ENCODE measurements at places on chromosomes 4 and X. TPM values are rescaled to one million over a fixed set of nuclear protein-coding genes. Genes with fewer than 3 reads are reported as not detected.

- peak overlapping the region; percentile 100 for H3K4me3 ChIP-seq
- no peaks in the 10 kb centered on the region for H3K27me3 ChIP-seq
- H3K27ac ChIP-seq, result peak overlapping the region; percentile 94
These were observed 646 bp downstream of the TIGD4 start for GRCh38 chr4:152778656-152779512.

Gene TRIM75
- total RNA-seq, result not detected

DNA sequence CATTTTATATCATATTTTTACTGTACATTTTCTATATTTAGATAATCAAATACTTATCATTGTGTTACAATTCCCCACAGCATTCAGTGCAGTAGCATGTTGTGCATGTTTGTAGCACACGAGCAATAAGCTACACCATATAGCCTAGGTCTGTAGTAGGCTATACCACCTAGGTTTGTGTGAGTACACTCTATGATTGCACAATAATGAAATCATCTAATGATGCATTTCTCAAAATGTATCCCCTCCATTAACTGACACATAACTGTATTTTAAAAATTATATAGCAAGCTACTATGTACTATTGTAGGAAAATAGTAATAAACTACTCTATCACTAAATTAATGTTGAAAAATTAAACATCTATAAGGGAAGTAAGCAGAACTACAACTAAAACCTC is 518.4 kb upstream of the PABPC4L start:
- H3K4me1 ChIP-seq, result no peaks in the 10 kb centered on the region
- H3K4me3 ChIP-seq, result no peak overlapping the region
- H3K27me3 ChIP-seq, result no peaks in the 10 kb centered on the region
- DNase-seq, result no peak
- no peaks in the 10 kb centered on the region for H3K36me3 ChIP-seq
- H3K27ac ChIP-seq, result no peak overlapping the region

DNA sequence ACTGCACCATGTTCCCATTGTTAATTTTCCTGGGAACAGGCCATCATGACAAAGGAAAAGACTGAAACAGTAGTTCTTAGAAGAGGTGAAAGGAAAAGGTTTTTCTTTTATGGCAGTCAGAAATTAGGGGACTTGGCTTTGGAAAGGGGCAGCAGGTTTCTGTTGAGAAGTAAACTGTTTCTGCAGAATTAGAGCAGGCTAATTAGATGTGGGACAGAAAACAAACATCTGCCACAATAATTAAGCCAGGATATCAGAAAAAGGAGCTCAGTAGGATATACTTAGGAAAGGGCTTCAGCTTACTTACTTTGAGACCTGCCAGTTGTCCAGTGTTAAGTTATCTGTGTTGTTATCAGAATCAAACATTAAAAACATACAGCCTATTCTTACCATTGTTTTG is 36.7 kb upstream of the STPG2 start:
- H3K4me1 ChIP-seq, result no peaks in the 10 kb centered on the region
- H3K36me3 ChIP-seq, result no peaks in the 10 kb centered on the region
- H3K27ac ChIP-seq, result no peak overlapping the region
- H3K27me3 ChIP-seq, result no peaks in the 10 kb centered on the region
- no peak for DNase-seq
- H3K4me3 ChIP-seq, result no peak overlapping the region

Gene PAK3
- total RNA-seq, result 11.9 TPM

- H3K27ac ChIP-seq, result no peak overlapping the region
- DNase-seq, result no peak
- H3K4me1 ChIP-seq, result no peaks in the 10 kb centered on the region
- H3K4me3 ChIP-seq, result no peak overlapping the region
These were observed 316.9 kb upstream of the TET2 start for GRCh38 chr4:104829761-104830160.

GRCh38 chr4:80309294-80310004 is 26.1 kb upstream of the CFAP299 start:
- no peaks in the 10 kb centered on the region for H3K4me1 ChIP-seq
- no peak overlapping the region for H3K27ac ChIP-seq
- H3K36me3 ChIP-seq, result no peaks in the 10 kb centered on the region

Measured in neural crest cell (in vitro differentiated cells).